ENCODE measurements at places on chromosomes 7 and 10.

GRCh38 chr7:45979275-45980180, 58.5 kb upstream of the IGFBP3 start:
- DNase-seq: no peak

DNA sequence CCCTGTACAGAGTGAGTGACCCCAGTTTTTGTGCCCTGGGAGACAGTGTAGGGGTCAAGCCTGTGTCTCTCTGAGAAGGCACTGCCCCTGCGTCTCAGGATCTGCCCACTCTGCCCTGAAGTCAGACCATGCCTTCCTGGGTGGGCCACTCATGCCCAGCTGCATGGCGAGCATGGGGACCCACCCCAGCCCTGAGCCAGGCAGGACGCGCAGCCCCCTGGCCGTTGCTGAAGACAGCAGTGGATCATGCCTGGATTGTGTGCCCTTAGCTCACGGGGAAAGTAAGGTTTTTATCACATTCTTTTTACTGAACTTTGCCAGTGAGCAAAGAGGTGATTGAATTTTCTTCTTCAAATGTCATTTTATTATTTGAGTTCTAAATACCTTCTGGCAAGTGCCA, 66.2 kb downstream of the WDR37 start:
- DNase-seq: no peak

DNA sequence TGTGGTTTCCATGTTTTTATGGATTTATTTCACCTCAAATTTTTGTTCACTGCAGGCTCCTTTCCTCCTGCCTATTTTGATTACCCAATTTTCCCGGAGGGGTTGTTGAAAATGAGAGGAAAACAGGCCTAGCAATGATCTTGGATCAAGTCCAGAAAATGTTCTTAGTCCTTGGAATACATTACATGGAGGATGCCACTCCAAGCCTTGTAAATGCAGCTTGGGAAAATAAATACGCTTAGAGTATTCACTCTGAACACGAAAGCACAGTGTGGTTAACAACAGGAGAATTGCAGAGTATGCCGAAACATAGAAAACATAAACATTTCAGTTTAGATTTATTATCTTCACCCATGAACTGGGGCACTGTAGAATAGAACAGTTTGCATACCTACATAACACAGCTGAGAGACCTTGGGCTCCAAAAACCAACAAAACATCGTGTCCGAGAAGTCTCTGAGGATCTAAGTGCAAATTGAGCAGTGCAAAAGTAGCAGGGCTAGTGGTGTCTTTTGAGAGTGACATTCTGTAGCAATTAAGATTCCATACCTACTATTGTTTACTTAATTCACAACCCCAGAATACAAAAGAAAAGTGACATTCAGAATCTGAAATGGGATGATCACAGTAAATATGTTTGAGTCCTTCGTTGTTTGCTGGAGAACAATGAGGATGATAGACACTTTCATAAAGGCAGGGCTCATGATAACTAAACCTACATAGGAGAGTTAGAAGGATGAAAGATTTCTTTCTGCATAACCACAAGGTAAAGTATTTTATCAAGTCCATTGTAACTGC, 7.6 kb upstream of the CD36 start:
- peak; percentile 96 for DNase-seq

GRCh38 chr7:130814778-130815335, 80.8 kb upstream of the KLF14 start:
- DNase-seq: no peak

DNA sequence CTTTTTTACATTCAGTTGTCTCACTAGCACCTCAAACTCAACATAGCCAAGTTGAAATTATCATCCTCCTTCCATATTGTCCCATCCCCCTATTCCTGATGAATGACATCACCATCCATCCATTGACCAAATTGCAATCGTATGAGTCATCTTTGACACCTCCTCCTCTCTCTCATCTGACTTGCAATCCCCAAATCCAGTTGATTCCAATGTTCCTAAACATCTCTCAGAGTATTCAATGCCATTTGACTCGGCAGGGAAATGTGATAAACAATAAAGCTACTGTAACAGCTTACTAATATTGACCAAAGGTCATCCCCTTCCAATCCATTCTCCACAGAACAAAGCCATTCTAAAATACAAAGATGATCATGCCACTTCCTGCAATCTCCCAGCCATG, 1047.8 kb downstream of the NRG3 start:
- DNase-seq: no peak

GRCh38 chr10:30359373-30360206, 10.5 kb upstream of the MTPAP start:
- peak; percentile 25 for DNase-seq

- no peak for DNase-seq
Measured at GRCh38 chr7:135682191-135682590, 19.9 kb downstream of the STMP1 start.

GRCh38 chr7:21507627-21508343, 35.1 kb upstream of the DNAH11 start:
- DNase-seq: no peak

Data from NCI-H345 (cell line).